ENCODE measurements at places on chromosomes 6 and 20.

- no peak for DNase-seq
These were observed 58.8 kb downstream of the BMP6 start for GRCh38 chr6:7784706-7785105.

DNA sequence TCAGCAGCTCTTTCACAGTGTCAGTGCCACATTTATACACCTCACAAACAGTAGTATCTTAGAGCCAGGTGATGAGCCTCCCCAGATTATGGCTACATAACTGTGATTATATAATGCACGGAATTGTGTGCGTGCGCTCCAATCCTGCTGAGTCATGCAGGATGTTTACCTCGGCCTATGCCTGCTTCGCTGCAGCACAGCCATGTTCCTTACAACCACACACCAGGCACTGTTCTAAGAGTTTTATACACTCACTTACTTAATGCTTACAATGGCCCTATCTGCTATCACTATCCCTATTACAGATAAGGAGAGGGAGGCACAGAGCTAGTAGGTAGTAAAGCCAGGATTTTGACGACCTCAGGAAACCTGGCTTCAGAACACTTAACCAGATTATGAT is 7.3 kb downstream of the ZKSCAN3 start:
- no peak for DNase-seq

DNA sequence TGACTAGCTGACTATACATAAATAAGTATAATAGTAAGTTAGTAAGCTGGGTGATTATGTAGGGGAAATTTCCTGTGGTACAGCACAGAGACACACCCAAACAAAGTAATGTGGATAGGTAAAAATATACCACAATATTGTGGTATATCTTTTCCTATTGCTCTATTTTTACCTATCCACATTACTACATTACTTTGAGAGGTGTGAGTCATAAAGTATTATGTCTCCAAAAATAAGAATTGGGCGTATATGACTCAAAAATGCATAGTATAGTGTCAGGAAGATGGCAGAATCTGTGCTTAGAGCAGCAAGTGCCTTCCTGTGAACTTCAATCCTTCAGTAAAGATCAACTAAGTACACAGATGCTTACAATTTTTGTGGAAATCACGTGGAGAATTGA is 2.7 kb upstream of the SIRPG start:
- DNase-seq, result no peak

GRCh38 chr6:4402477-4402976 is 267.2 kb upstream of the ECI2 start:
- peak; percentile 10 for DNase-seq

GRCh38 chr6:26597821-26598220 is 1.1 kb downstream of the ABT1 start:
- DNase-seq, result no peak
